ENCODE measurements at places on chromosomes 1 and 21.
A peak's percentile ranks its signal among the peaks of the same experiment; 100 is the strongest.

DNA sequence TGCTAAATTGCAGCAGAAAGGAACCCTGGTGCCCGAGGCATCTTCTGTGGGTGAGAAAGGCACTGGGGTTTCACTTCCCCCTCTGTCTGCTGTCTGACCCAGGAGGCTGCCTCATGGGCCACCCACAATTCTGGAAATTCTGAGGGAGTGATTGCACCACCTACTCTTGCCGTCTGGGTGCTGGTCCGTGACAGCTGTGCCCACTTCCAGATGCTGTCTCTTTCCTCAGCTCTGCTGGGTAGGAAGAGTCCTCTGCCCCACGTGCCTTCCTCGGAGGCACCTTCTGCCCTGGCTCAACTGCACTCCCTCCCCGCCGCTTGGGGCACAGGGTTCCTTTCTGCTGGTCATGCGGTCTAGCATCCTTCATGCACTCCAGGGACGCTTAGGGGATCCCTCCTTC lies 96.3 kb downstream of the ARHGEF10L start:
- no peak for DNase-seq

DNA sequence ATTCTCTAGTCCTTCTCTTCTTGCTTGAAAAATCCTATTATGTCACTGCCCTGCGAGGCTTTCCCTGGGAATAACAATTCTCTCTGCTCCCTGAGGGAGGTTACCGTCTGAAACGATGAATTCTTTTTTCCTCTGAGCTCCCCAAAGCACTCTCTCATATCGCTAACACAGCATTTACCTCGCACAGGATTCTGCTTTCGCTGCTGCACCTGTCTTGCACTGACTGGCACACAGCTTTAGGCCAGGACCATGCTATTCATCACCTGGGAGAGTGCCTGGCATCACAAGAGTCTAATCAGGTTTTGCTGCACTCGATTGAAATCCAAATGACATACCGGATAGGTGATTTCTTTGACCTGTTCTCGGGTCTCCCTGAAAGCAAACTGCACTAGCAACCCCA lies 52.8 kb upstream of the GNG4 start:
- no peak for DNase-seq

GRCh38 chr1:30744060-30744756 lies 13.4 kb downstream of the LAPTM5 start:
- peak; percentile 57 for DNase-seq

GRCh38 chr1:53992085-53992874 lies 25.7 kb downstream of the LDLRAD1 start:
- DNase-seq: no peak

- DNase-seq: no peak
Measured at GRCh38 chr1:168396508-168396907, 115.8 kb downstream of the TBX19 start.

GRCh38 chr1:226125831-226126230 lies 60.7 kb downstream of the ACBD3 start:
- peak; percentile 13 for DNase-seq

GRCh38 chr1:15504436-15504835 lies 19.6 kb downstream of the CASP9 start:
- no peak for DNase-seq
